PC-3 (cell line): ENCODE measurements at places on chromosomes 2 and 18.

DNA sequence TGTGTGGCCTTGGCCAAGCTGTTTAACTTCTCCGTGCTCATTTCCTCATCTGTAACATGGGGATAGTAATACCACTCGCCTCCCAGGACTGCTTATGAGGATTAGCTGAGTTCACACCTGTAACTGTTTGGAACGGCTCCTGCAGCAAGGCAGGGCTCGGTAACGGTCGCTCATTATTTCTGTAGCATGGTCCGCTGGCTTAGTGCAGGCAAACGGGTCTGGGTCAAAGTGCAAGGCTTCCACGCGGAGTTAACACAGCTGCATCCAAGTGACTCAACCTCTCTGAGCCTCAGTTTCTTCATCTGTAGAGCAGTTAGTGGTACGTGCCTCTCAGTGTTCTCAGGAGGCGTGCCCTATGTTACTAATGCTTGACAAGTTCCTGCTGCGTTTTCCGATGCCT, 94.3 kb upstream of the YWHAQ start:
- DNase-seq = no peak
- H3K4me3 ChIP-seq = no peak overlapping the region
- no peaks in the 10 kb centered on the region for H3K27me3 ChIP-seq
- H3K36me3 ChIP-seq = no peaks in the 10 kb centered on the region
- no peaks in the 10 kb centered on the region for H3K4me1 ChIP-seq

- peaks cover 19% of the 10 kb centered on the region for H3K4me1 ChIP-seq
- H3K27ac ChIP-seq = no peak overlapping the region
Measured at GRCh38 chr2:233766416-233766815, 6.3 kb downstream of the UGT1A1 start.

DNA sequence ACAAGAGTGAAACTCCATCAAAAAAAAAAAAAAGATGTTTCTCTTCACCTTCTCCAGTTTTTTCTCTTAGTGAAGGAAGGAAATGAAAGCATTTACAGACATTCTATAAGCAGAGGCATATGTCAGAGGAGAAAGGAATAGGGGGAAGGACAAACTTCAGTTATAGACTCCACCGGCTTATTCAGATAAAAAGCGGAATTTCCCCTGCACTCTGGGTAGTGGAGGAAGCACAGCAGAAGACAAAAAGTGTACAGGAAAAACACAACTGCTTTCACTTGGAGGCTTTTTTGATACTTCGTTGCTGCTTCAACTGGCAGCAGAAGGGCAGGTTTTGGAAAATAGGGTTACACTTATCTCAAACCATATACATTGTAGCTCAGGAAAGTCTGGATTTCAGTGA, 3.2 kb upstream of the MGAT4A start:
- no peaks in the 10 kb centered on the region for H3K27me3 ChIP-seq
- no peak overlapping the region for H3K27ac ChIP-seq
- H3K4me3 ChIP-seq = no peak overlapping the region
- H3K4me1 ChIP-seq = peaks cover 34% of the 10 kb centered on the region
- no peaks in the 10 kb centered on the region for H3K36me3 ChIP-seq
- DNase-seq = no peak

- H3K27ac ChIP-seq = no peak overlapping the region
- peaks cover 32% of the 10 kb centered on the region for H3K4me1 ChIP-seq
- H3K4me3 ChIP-seq = no peak overlapping the region
Measured at GRCh38 chr2:237457388-237457941, 29.6 kb upstream of the MLPH start.

DNA sequence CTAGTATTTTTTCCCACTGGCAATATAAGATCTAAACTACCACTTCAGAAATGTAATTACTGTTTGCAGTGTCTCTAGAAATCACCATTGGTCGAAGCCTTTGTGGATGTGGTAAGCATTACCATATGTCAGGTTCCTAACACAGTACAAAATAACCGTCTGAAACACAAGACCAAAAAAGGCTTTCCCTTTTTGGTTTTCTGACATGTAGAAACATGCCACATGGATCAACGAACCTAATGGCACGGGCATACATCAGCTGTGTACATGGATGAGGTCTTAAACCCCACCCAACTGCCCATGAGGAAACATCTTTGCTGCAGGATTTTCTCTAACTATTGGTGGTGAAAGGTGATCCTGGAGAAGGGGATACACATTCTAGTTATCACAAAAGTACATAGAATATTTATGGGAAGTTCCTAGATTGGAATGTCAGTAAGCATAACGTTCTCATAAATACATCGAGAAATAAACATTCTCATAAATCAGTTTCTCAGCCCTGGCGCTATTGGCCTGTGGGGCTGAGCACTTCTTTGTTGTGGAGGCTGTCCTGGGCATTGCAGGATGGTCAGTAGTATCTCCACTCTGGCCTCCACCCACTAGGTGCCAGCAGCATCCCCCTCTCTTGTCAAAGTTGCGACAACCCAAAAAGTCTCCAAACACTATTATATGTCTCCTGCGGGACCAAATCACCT, 9.0 kb downstream of the VIT start:
- no peaks in the 10 kb centered on the region for H3K36me3 ChIP-seq
- H3K4me3 ChIP-seq = no peak overlapping the region
- peaks cover 20% of the 10 kb centered on the region for H3K4me1 ChIP-seq
- H3K27me3 ChIP-seq = no peaks in the 10 kb centered on the region

DNA sequence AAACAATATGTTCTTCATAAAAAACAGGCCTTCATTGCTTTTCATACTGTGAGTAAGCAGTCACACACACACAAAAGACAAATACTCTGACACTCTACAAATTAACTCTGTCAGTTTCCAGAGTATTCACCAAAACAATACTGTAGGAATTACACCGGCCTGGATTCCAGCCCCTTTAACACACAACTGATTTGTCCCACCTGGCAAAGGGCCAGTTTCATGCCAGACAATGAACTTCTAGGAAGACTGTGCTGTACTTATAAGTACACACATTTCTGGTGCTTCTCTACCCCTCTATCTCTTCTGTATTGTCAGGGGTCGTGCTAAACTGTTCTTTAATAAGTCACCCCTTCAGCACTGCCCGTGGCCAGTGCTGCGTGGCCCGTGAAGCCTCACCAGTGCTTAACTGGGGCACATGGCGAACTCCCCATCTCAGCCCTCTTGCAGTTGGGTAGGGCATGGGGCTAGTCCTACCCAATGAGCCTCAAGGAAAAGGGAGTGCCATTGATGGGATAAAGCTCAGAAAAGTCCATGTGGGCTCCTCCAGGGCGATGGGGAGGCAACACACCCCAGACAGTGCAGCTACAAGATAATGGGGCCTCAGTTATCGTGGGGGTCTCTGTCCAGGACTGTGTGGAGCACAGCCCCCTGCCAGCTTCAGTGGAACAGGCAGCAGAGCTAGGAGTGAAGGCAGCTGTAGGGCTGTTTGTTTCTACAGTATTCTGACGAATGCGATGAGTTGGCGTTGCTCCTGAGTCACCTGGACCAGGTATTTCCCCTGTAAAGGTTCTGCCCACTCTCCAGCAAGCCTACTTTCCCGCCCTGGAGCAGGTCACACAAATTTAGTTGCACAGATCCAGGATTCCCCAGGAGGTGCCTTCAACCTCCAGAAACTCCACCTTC, 99.0 kb downstream of the SP3 start:
- no peaks in the 10 kb centered on the region for H3K4me1 ChIP-seq
- H3K4me3 ChIP-seq = no peak overlapping the region
- no peak overlapping the region for H3K27ac ChIP-seq
- no peaks in the 10 kb centered on the region for H3K27me3 ChIP-seq
